ENCODE measurements at places on chromosomes 12 and 14.

DNA sequence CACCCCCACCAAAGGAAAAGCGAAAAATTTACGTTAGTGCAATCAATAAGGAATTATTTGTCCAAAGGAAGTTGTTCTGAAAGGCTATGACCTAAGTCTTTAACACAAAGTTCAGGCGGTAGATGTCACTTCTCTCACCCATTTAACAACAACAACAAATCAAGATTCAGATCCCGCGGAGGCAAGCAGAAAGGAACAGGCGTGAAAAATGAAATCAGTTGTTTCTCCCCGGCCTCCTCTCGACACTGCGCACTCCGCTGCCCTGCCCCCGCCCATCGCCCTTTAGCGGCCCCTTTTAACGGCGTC, 1.4 kb downstream of the DENND5B start:
- peak; percentile 3 for DNase-seq

GRCh38 chr12:64782191-64782876, 23.1 kb upstream of the GNS start:
- DNase-seq, result no peak

- no peak for DNase-seq
These were observed 72.0 kb downstream of the PPP2R5E start for GRCh38 chr14:63470962-63471793.

DNA sequence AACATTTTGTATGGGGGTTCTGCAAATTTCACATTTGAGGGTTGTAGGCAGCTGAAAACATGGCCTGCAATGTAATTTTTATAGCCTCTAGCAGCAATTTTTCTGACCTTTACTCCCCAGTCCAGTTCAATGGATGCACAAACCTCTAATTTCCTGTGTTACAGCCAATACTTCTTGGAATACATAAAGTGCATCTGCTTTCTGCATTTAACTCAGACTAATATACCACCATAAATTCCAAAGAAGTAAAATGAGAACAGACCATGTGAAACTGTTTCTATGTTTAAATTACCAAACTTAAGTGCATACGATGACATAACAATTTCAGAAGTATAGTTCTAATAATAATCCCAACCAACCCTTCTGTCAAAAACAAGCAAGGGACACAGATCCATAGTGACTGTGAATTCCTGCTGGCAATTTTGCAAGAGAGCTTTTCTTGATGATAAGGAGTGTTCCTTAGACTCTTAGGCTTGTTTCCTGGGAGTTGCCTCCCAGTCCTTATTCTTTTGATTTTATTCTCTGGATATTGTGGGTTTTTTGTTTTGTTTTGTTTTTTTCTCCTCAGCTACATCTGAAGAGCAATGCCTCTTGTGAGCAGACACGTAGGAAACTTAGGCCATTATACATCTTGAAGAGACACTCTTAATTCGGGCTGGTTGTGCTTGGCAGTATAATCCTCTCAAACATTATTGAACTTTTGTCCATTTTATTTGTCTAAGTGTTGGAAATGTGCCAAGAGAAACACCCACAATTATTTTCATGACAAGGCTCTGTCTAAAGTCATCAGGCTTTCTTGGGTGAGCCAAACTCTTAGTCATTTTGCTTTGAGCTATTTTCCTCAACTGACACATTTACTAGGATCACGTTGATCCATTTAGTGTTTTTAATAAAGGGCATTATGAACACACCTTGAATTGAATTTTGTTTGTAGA, 51.3 kb upstream of the RERGL start:
- DNase-seq, result no peak

DNA sequence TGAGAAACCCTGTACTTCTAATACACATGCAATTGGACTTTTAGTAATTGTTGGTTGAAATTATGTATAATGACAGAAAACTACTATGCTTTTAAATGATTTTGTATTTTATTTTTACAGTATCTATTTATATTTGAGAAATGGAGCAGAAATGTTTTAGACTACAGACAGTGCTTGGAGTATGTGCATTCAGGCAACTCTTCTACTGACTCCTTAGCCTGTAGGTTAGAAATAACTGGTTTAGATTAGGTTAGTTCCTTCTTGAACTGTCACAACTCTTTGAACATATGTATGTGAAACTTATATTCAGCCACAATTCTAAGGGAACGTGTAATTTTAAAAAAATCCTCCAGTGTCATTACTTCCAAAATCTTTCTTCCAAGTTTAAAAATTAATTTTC, 1.7 kb downstream of the FGFR1OP2 start:
- DNase-seq, result no peak

- DNase-seq, result no peak
These were observed 181.3 kb downstream of the KIF26A start for GRCh38 chr14:104319491-104320241.

- DNase-seq, result no peak
These were observed 29.9 kb downstream of the RCOR1 start for GRCh38 chr14:102622262-102622885.

DNA sequence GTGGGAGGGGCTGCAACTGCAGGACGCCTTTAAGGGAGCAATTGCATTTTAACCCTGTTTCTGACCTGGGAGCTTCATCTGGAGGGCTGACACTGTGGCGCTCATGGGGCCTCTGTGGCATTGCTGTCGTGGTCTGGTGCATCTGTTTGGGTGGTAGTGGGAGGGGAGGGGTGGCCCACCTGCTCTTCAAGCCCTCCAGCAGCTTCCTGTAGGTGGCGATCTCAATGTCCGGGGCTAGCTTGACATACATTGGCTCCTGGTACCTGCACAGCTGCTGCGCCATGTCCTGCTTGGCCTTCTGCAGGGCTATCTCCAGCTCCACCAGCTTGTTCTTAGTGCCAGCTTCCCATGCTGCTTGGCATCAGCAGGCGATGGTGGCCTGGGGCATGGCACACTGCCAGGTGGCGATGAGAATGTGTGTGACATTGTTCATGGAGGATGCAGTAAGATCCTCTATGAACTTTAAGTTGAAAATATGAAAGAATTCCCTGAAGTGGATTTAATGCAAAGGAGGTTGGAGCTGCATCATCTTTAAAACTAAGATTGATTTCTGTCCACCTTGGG, 7.7 kb upstream of the KRT82 start:
- no peak for DNase-seq
